ENCODE measurements at places on chromosomes 13 and 19.

DNA sequence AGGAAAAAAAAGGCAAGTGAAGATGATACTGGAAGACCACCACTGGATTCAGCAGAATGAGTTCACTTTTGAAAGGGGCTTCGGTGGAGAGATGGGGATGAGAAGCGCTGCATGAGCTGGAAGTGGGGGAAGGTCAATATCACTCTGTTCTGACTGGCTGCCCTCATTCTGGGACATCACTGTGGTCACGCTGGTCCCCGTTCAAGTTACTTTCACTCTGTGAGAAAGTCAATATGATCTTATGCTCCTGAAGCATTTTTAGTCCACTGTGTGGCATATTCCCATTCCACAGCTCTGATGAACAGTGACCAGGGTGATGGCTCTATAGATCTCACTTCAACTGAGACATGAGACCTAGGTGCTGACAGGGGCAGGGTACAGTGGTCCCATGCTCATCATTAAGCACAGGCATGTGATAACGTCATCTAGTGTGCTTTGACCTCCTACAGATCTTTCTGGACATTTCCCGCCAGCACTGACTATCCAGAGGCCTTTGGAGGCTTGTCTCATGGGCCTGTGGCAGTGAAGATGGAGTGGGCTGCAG, 40.2 kb upstream of the GPR183 start:
- DNase-seq: no peak

DNA sequence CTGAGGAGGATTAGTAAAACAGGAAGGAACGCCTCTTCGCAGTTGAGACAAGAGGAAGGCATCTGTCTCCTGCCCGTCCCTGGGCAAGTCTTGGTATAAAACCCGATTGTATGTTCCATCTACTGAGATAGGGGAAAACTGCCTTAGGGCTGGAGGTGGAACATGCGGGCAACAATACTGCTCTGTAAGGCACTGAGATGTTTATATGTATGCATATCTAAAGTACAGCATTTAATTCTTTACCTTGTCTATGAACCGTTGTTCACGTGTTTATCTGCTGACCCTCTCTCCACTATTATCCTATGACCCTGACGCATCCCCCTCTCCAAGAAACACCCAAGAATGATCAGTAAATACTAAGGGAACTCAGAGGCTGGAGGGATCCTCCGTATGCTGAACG, 722 bp upstream of the TIMM50 start:
- no peak for DNase-seq

GRCh38 chr19:2475702-2476450, at the start of gene GADD45B:
Gene GADD45B, plus strand, starts transcription at chr19:2476127. Its CDS starts 232 bp downstream, at chr19:2476359.
- DNase-seq: no peak

GRCh38 chr13:37409756-37410155, 188.8 kb downstream of the POSTN start:
- DNase-seq: no peak

GRCh38 chr19:48989701-48990291, 3.3 kb downstream of the GYS1 start:
- DNase-seq: no peak

DNA sequence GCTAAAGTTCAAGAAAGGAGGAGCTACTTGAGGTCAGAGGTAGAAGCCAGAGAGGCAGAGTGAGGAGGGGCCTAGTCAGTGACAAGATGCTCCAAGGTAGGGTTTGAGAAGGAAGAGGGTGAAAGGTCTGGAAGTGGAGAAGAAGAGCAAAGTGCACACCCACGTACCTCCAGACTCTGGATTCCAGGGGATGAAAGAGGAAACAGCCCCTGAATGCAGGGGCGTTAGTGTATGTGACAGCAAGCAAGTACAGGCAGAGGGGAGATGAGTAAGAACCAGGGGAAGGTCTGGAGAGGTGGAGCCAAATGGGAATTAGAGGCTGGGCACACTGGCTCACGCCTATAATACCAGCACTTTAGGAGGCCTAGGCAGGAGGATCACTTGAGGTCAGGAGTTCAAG, 8.7 kb downstream of the RPS28 start:
- no peak for DNase-seq

DNA sequence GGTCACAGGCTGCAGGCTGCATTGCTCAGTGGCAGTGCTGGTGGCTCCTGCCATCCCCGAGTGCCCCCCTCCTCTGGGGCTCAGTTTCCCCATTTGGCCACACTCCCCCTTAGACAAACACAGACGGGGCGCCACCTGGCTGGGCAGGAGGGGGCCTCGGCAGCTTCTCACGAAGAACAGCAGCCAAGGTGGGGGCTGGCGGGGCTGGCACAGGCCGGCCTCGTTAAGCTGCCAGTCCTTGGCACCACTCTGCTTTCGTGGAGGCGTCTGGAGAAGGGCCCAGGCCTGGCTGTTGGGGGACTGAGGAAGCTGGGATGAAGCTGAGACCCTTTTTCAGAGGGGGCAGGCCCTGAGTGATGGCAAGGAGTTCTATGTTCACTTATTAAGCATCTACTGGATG, 3.7 kb upstream of the ZNRF4 start:
- no peak for DNase-seq

GRCh38 chr13:98797456-98797855, 45.0 kb upstream of the SLC15A1 start:
- no peak for DNase-seq

DNA sequence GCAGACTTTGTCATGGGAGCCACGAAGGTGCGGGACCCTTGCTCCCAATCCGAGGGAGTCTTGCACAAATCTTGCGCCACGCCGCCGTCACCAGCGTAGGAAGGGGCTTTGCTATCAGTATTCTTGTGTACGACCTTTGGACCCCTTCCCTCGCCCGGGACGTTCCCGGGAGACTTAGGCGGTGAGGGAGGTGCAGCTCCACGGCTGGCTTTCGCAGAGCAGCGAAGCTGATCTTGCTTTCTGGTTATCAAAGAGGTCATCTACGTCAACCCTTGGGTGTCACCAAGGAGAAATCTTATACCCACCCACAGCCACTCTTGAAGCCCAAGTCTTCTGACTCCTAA, 583 bp downstream of the TECR start:
- no peak for DNase-seq

GRCh38 chr19:46886546-46887239, 25.9 kb downstream of the ARHGAP35 start:
- no peak for DNase-seq

GRCh38 chr19:49408816-49409440, 14.3 kb downstream of the PTH2 start:
- no peak for DNase-seq

GRCh38 chr19:778910-779653, 18.2 kb upstream of the PTBP1 start:
- DNase-seq: no peak

DNA sequence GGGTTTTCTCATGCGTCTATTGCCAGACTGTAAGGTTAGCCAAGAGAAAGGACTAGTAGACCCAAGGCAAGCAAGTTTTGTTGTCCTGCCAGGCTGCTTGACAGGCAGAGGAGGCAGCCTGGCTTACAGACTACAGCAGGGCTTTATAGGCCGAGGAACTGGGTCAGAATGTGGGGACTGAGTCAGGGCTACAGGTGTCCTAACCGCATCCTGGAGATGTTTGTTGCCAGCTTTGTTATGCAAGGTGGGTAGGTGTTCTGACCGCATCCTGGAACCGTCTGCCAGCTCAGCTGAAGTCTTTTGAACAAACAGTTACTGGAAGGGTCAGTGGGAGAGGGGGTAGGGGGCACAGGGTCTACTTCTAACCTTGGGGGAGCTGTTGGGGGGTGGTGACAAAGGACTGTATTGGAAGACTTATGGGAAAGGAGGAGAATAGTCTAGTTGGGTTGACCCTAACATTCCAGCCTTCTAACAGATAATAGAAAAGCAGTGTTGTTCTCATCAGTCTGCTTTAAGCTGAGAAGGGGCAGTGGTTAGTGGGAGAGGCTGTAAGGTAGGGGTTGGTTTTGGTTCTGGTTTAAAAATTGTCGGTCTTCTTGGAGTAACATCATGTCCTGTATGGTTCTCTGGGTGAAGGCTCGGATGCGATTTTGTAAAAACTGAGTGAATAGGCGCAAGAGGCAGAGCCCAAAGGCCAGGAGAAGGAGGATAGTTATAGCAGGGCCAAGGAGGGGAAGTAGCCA, 913.8 kb upstream of the SLITRK5 start:
- DNase-seq: no peak

GRCh38 chr19:17454576-17455071, 6.1 kb downstream of the NXNL1 start:
- DNase-seq: no peak

GRCh38 chr13:40252241-40252640, 414.2 kb downstream of the FOXO1 start:
- DNase-seq: no peak

DNA sequence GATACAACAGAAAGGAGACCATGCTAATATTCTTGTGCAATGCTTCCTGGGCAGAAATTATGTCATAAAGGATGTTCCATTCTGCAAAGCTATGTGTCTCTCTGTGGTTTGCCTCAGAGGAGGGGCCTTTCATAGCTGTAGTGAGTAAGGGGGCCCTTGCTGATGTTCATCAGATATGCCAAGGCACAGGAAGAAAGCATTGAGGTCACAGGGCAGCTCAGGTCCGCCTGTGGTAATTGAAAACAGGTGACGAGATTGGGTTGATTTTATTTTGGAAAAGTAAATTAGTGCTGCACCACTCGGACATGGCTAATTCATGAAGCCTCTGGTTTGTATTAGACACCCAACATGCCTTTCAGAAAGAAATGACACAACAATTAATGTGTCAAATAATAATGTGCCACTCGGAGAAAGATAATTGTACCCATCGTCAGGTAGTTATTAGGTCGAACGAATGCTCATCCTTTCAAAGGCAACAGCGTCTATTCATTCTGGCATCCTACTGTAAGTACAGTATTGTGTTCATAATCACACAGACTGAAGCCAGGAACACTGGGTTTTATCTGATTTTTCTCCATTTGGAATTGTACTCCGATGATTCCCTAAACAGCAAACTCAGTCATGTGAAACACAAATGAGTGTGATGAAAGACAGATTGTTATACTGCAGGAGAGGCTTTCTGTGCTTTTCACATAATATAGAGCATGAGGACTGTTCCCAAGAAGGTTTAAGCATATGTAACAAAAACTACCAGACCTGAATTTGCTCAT, 421.6 kb upstream of the KLF12 start:
- DNase-seq: no peak
